ENCODE measurements at places on chromosomes 3 and 15.
A peak's percentile ranks its signal among the peaks of the same experiment; 100 is the strongest.

- no peak for DNase-seq
Measured at GRCh38 chr15:99296386-99296785, 45.1 kb downstream of the LRRC28 start.

GRCh38 chr3:21638488-21638887 is 112.5 kb downstream of the ZNF385D start:
- no peak for DNase-seq

DNA sequence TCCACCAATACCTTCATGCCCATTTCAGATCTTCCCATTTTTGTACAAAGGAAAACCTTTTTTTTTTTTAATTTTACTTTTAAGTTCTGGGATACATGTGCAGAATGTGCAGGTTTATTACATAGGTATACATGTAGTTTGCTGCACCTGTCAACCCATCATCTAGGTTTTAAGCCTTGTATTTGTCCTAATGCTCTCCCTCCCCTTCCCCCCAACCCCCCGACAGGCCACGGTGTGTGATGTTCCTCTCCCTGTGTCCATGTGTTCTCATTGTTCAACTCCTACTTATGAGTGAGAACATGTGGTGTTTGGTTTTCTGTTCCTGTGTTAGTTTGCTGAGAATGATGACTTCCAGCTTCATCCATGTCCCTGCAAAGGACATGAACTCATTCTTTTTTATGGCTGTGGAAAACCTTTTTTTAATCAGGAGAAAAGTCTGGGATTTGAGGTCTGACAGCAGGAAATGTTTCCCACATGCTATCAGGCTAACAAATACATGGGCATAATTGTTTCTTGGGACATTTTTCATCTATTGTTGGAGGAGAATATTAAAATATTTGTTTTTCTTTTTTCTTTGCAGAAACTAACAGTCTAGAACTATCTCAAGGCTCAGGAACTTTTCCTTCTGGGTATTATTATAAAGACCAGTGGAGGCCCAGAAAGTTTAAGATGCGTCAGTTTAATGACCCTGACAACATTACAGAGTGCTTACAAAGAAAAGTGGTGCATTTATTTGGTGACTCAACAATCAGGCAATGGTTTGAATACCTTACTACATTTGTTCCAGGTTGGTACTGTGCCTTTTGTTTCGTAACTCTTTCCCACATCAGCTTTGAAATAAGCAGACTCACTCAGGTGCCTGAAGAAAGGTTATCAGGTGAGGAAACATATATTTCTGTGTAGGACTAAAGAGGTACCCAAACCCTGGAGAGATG is 32.8 kb upstream of the NFKBIZ start:
- no peak for DNase-seq

DNA sequence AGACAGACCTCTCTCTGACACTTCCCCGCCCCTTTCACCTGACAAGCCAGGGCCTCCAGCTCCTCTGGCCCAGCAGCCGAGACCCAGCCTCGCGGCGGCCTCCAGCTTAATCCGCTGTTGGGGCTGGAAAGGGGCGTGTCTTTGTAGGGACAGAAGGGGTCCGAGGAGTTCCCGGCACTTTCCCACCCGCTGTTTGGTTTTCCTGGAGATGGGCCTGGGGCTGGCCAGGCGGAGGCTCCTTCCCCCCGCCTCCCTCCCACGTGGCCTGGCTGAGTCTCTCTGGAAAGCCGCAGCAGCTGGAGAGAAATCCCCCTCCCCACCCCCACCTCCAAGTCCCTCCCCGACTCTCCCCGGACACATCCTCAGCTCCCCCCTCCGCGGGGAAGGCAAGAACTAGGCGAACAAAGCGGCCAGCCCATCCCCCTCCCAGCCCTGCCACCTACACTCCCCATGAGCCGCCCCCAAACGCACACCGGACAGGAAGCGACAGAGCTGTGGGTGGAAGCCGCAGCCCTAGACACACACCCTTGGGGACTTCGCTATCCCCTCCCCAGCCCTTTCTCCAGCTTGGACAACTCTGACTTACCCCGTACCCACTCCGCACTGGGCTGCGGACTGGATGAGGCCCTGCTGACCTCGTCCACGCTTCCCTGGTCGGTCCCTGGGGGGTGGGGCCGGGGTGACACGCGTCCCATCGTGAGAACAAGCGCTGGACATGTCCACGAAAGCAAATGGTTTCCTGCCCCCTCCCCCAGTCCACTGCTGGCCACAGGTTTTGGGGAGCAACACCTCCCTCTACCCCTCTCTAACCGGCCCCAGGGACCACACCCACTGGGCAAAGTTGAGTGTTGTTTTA is 1.2 kb downstream of the IGDCC4 start:
- DNase-seq: peak; percentile 59

GRCh38 chr3:122586098-122586497 is 8.6 kb downstream of the PARP15 start:
- DNase-seq: no peak
